CD4-positive, alpha-beta T cell treated with Interleukin-1 beta for 1 hour (primary cell): ENCODE measurements at places on chromosomes 3 and 15.

DNA sequence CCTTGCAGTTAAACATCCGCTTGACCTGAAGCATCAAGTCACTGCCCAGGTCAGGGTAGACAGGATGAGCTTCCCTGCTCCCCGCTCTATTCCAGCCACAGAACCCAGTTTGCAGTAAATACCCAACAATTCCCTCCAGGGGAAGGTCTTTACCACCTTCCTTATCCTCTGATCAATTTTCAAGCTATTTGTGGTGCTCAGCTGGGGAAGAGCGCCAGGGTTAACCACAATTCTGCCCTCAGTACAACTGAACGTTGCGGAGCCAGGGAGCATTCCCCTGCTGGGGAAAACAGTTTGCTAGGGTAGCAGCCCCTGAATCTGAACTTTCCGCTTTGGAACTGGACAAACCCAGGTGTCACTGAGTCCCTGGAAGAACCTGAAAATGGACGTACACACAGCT is 28.5 kb downstream of the RBPMS2 start:
- no peak for DNase-seq

DNA sequence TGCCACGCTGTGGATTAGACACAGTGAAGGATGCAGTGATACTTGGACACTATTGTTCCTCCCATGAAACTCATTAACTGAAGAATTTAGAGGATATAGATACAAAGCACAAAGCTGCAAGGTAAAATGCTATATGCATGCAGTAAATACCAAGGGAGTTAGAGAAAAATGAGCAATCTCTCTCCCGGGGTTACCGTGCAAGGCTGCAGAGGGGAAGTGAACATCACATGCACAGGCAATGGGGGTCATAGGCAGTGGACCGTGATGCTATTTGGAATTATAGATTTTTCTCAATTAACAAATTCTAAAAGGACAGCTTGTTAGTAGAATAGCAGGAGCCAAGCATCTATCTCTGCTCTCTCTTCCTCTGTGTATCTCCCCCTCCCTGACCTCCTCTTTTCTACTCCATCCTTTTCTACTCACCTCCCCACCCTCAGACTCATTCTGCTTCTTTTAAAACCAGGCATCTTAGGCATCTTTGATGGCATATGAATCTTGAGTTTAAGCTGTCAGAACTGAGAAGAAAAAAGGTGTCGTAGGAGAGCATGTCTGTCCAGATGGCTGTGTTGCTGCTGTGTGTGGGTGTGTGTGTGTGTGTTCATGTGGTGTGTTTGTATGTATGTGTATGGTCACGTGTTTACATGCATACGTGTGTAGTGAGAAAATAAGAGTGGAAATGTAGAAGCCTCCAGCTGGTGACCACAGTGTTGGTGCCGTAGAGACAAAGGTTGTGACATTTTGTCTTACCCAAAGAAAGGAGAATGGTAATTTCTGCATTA is 339.0 kb downstream of the EPHB1 start:
- no peak for DNase-seq

GRCh38 chr15:67116742-67117141 is 51.3 kb downstream of the SMAD3 start:
- peak; percentile 39 for DNase-seq

DNA sequence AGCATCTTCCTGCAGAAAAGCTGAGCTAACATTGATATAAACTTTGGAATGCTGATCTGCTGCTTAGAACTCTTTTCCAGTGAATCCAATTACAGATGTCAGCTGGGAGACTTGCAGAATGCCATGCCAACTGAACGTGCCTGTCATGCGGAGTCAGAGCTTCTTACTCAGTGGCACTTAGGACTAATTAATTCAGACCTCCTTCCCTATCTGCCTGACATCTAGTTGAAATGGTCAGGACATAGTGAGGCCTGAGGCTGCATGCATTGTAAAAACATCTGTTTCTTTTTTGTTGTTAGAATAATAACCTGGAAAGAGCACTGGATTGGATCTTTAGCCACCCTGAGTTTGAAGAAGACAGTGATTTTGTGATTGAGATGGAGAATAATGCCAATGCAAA is 112.6 kb downstream of the USP13 start:
- DNase-seq: no peak

DNA sequence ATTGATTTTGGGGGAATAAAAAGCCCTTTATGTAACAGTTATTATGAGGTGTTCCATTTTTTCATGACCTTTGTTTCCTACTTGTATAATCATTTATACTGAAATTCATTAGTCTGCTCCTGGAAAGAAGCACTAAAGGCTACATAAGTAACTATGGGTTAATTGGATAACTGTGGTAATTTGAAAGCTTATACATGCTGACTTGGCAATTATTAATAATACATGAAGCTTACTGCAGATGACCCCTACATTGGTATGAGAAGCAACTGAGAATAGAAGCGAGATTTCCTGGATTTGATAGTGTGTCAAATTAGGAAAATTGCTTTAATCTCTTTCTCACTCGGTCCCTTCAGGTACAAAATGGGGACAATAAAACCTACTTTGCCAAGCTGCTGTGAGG is 658.0 kb downstream of the ROBO1 start:
- no peak for DNase-seq

- no peak for DNase-seq
These were observed 127.6 kb downstream of the NAALADL2 start for GRCh38 chr3:174986685-174987084.

GRCh38 chr3:188085584-188086560 is 68.1 kb upstream of the LPP start:
- no peak for DNase-seq
